ENCODE measurements at places on chromosomes 7 and 10. TPM values are rescaled to one million over a fixed set of nuclear protein-coding genes. Genes with fewer than 3 reads are reported as not detected.
A peak's percentile ranks its signal among the peaks of the same experiment; 100 is the strongest.

The GPC2 gene
- 0.49 TPM for total RNA-seq

The FAM13C gene
- total RNA-seq, result 11.8 TPM

The GNGT1 gene
- not detected for total RNA-seq

The AKR1C2 gene
- 22.5 TPM for total RNA-seq

The ZNF488 gene
- total RNA-seq, result 0.41 TPM

DNA sequence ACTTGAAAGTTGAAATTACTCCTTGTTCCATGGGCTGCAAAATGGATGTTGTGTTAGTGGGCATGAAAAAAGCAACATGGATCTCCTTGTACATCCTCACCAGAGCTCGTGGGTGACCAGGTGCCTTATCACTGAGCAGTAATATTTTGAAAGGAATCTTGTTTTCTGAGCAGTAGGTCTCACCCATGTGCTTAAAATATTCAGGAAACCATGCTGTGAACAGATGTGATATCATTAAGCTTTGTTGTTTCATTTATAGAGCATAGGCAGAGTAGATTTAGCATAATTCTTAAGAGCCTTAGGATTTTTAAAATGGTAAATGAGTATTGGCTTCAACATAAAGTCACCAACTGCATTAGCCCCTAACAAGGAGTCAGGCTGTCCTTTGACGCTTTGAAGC lies 316.6 kb downstream of the TYW1 start:
- H3K27ac ChIP-seq, result no peak overlapping the region
- no peaks in the 10 kb centered on the region for H3K4me1 ChIP-seq
- no peak overlapping the region for H3K4me3 ChIP-seq
- no peak for DNase-seq
- H3K36me3 ChIP-seq, result peaks cover 92% of the 10 kb centered on the region

DNA sequence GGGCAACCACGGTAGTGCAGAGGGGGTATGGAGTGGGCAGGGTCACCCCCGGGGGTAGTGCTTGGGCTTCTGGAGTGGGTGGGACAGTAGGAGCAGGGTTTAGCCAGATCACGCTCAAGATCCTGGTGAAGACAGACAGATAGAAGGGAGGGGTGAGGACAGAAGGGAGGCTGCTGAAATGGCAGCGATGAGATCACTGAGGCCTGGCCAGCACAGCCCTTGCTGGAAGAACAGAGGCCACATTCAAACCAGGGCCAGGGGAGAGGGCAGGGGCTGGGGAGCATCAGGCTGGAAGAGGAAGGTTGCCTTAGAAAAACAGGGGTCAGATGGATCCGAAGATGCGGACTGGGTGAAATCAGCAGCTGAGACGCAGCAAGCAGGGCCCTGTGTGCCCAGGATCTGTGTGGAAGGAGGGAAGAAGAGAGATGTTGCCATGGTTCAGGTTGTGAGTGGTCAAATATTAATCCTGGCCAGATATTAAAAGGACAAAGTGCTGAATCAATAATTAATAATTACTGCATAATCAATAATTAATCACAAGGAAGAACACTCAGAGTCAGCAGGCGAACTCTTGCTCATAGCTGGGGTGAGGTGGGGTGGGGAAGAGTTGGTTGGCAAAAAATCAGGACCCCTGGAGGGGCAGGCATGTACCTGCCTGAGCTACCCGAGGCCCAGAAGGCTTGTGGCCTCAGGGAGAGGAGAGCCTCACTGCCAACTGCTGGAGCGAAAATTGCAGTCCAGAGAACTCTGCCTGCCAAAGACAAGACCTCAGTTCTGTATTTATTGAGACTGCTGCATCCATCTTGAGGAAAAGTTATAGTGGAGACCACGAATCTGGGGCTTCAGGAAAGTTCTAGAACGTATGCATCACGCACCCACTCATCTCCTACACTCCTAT lies 105.7 kb downstream of the GRB10 start:
- H3K4me3 ChIP-seq, result no peak overlapping the region
- peaks cover 10% of the 10 kb centered on the region for H3K36me3 ChIP-seq
- no peak for DNase-seq
- H3K27me3 ChIP-seq, result no peaks in the 10 kb centered on the region
- H3K4me1 ChIP-seq, result peaks cover 33% of the 10 kb centered on the region
- no peak overlapping the region for H3K27ac ChIP-seq

DNA sequence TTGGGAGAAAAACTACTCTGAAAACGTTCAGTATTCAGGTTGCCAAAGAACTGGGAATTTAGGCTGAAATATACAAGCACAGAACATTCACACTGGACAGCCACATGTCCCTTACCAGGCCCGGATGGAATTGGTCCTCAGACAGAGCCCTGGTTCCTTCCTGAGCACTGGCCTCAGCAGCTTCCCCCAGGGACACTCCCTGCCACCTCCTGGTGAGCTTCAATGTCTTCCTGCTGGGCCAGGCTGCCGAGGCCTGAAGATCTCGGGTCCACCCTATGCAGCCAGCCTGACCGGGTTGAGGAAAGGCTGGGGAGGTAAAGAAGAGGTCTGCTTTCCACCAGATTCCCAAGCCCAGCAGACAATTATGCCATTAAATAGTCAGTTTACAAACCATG lies 24.8 kb downstream of the LEP start:
- H3K27ac ChIP-seq, result no peak overlapping the region
- no peaks in the 10 kb centered on the region for H3K36me3 ChIP-seq
- H3K27me3 ChIP-seq, result peaks cover 23% of the 10 kb centered on the region
- peak; percentile 25 for DNase-seq
- peaks cover 4% of the 10 kb centered on the region for H3K4me1 ChIP-seq

DNA sequence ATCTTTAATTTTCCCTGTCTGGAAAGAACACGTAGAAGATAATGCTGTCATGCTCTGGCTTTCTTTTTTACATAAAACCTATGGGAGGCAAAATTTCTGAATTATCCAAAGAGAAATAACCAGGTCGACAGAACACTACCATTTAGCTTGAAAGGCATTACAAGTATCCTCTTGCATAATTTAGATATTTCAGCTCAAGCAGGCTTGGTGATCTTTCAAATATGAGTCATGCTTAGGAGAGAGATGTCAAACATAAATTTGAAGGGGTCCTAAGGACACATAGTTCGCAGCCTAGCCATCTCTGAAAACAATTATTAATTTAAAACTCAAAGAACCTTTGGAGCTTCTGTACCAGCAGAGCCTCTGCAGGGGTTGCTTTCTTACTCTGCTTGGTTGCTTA lies 100.9 kb downstream of the FAS start:
- no peaks in the 10 kb centered on the region for H3K36me3 ChIP-seq
- peaks cover 21% of the 10 kb centered on the region for H3K4me1 ChIP-seq
- no peaks in the 10 kb centered on the region for H3K27me3 ChIP-seq
- H3K27ac ChIP-seq, result peak overlapping the region; percentile 24
- H3K4me3 ChIP-seq, result no peak overlapping the region

GRCh38 chr7:132654150-132654549 lies 77.9 kb upstream of the PLXNA4 start:
- no peaks in the 10 kb centered on the region for H3K36me3 ChIP-seq
- H3K4me1 ChIP-seq, result peaks cover 7% of the 10 kb centered on the region
- H3K4me3 ChIP-seq, result no peak overlapping the region
- H3K27me3 ChIP-seq, result no peaks in the 10 kb centered on the region
- H3K27ac ChIP-seq, result no peak overlapping the region

GRCh38 chr10:47167591-47167990 lies 132.4 kb upstream of the GDF10 start:
- no peak overlapping the region for H3K4me3 ChIP-seq
- peaks cover 24% of the 10 kb centered on the region for H3K4me1 ChIP-seq
- DNase-seq, result no peak
- H3K36me3 ChIP-seq, result no peaks in the 10 kb centered on the region

DNA sequence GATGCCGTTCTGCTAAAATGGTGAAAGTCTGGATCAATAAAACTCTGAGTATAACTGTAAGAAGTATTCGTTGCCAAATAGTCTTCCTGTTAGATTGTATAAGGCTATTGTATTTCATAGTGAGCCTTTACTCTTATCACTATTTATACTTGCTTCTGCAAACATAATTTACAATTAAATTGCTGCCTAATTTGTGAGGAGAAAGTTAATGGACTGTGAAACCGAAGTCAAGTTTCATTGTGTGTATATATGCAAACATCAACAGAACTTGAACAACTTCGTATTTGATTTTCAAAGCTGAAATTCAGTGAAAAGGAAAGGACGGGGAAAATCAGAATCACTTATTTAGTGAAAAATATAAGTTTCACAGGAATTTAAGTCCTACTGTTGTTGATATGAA lies 135.9 kb upstream of the CCDC6 start:
- H3K27me3 ChIP-seq, result no peaks in the 10 kb centered on the region
- H3K27ac ChIP-seq, result no peak overlapping the region
- H3K4me1 ChIP-seq, result peaks cover 12% of the 10 kb centered on the region
- no peak for DNase-seq
- H3K4me3 ChIP-seq, result no peak overlapping the region

- no peaks in the 10 kb centered on the region for H3K27me3 ChIP-seq
- H3K4me1 ChIP-seq, result peaks cover 37% of the 10 kb centered on the region
- no peak overlapping the region for H3K4me3 ChIP-seq
- peaks cover 6% of the 10 kb centered on the region for H3K36me3 ChIP-seq
- H3K27ac ChIP-seq, result peak overlapping the region; percentile 81
Measured at GRCh38 chr10:20004087-20004523, 187.9 kb downstream of the PLXDC2 start.

- H3K27ac ChIP-seq, result no peak overlapping the region
- no peak for DNase-seq
- no peaks in the 10 kb centered on the region for H3K4me1 ChIP-seq
- peaks cover 5% of the 10 kb centered on the region for H3K27me3 ChIP-seq
Measured at GRCh38 chr10:61248013-61248412, 205.2 kb downstream of the TMEM26 start.

DNA sequence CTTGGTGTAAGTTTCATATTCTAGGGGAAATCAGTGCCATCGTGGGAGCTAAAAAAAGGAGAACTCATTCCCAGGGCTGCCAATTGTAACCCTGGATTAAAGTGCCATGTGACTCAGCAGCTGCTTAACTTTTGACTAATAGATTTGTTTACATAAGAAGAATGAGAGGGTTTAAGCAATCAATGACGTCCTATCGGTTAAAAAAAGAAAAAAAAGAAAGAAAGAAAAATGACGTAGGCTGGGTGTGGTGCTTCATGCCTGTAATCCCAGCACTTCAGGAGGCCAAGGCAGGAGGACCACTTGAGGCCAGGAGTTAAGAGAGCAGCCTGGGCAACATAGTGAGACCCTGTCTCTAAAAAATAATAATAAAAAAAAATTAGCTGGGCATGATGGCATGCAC lies 116.2 kb upstream of the AFAP1L2 start:
- H3K4me3 ChIP-seq, result no peak overlapping the region
- DNase-seq, result no peak
- H3K27ac ChIP-seq, result no peak overlapping the region
- H3K36me3 ChIP-seq, result no peaks in the 10 kb centered on the region
- H3K4me1 ChIP-seq, result peaks cover 14% of the 10 kb centered on the region
- no peaks in the 10 kb centered on the region for H3K27me3 ChIP-seq

GRCh38 chr7:151659219-151659618 lies 139.5 kb upstream of the RHEB start:
- no peak for DNase-seq
- no peak overlapping the region for H3K27ac ChIP-seq
- no peaks in the 10 kb centered on the region for H3K27me3 ChIP-seq
- H3K4me1 ChIP-seq, result peaks cover under 1% of the 10 kb centered on the region
- no peak overlapping the region for H3K4me3 ChIP-seq
- no peaks in the 10 kb centered on the region for H3K36me3 ChIP-seq

- H3K4me3 ChIP-seq, result no peak overlapping the region
- peaks cover 4% of the 10 kb centered on the region for H3K4me1 ChIP-seq
Measured at GRCh38 chr10:122098924-122099323, 110.0 kb downstream of the TACC2 start.

DNA sequence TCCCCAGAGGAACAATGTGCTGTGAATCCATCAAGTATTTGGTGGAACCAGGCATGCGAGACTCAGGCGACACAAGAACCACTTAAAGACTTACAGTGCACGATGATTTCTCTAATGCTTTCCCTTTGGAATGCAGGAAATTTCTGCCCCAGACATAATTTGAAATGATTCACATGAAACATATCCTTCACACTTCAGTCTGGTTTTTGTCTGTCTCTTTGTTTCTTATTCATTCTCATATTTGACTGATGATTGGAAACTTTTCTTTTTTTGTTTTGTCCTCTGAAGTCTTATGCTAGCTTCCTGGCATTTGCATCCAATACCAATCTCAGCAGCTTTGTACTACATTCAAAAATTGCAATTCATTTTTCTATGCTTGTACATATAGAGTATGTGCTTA lies 502.8 kb downstream of the PHTF2 start:
- H3K4me1 ChIP-seq, result no peaks in the 10 kb centered on the region
- no peak for DNase-seq
- H3K4me3 ChIP-seq, result no peak overlapping the region
- no peaks in the 10 kb centered on the region for H3K36me3 ChIP-seq
- H3K27ac ChIP-seq, result no peak overlapping the region

DNA sequence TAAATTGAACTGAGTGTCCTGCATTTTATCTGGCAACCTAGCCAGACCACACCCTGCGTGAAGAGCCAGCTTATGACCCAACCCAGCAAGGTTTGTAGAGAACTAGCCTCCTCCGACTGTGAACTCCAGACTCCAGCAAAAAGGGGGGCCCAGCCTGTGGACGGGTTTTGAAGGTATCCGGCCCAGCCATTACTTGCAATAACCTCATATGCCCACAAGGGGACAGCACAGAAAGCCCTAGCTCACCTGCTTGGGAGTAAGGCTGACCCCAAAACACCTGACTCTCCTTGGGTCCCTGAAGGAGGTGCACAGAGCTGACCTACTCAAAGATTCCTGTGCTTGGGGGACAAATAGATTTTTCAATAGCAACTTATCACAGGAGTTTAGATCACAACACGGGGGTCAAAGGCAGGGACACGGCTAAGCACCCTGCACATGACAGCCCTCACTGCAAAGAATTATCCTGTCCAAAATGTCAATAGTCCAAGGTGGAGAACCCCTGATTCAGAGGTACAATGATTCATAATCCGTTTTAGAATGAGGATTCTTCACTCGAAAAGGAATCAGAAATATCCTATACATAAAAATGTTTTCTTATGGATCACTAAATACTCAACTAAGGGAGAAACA lies 4.6 kb downstream of the TRPV6 start:
- H3K27me3 ChIP-seq, result peaks cover 4% of the 10 kb centered on the region
- no peak overlapping the region for H3K27ac ChIP-seq
- H3K4me1 ChIP-seq, result no peaks in the 10 kb centered on the region
- DNase-seq, result peak; percentile 58
- H3K36me3 ChIP-seq, result no peaks in the 10 kb centered on the region
- no peak overlapping the region for H3K4me3 ChIP-seq

GRCh38 chr7:71695186-71695585 lies 563.2 kb downstream of the GALNT17 start:
- H3K27me3 ChIP-seq, result no peaks in the 10 kb centered on the region
- no peak for DNase-seq
- H3K27ac ChIP-seq, result no peak overlapping the region
- no peaks in the 10 kb centered on the region for H3K36me3 ChIP-seq

GRCh38 chr7:25384788-25385505 lies 156.7 kb upstream of the NPVF start:
- no peaks in the 10 kb centered on the region for H3K4me1 ChIP-seq
- H3K36me3 ChIP-seq, result no peaks in the 10 kb centered on the region
- H3K4me3 ChIP-seq, result no peak overlapping the region
- H3K27me3 ChIP-seq, result no peaks in the 10 kb centered on the region

GRCh38 chr7:19665399-19666008 lies 43.3 kb downstream of the POLR1F start:
- no peak for DNase-seq
- no peaks in the 10 kb centered on the region for H3K4me1 ChIP-seq
- no peak overlapping the region for H3K4me3 ChIP-seq
- H3K27ac ChIP-seq, result no peak overlapping the region

- no peaks in the 10 kb centered on the region for H3K4me1 ChIP-seq
- no peak overlapping the region for H3K27ac ChIP-seq
- no peaks in the 10 kb centered on the region for H3K27me3 ChIP-seq
- DNase-seq, result no peak
- H3K36me3 ChIP-seq, result no peaks in the 10 kb centered on the region
- H3K4me3 ChIP-seq, result peak overlapping the region; percentile 9
Measured at GRCh38 chr7:84663224-84663623, 468.6 kb upstream of the SEMA3A start.

GRCh38 chr10:1665681-1666080 lies 71.6 kb downstream of the ADARB2 start:
- no peaks in the 10 kb centered on the region for H3K36me3 ChIP-seq
- H3K27ac ChIP-seq, result no peak overlapping the region
- H3K4me3 ChIP-seq, result no peak overlapping the region
- no peaks in the 10 kb centered on the region for H3K4me1 ChIP-seq

Measured in upper lobe of right lung (tissue), 1 donor.